ENCODE measurements at places on chromosomes 16 and 17.

GRCh38 chr17:48392857-48393256, 37.2 kb downstream of the SKAP1 start:
- no peak for DNase-seq

- DNase-seq = no peak
These were observed 46.9 kb upstream of the CDC42EP4 start for GRCh38 chr17:73358668-73359067.

GRCh38 chr17:38322156-38322779, 21.5 kb downstream of the GPR179 start:
- DNase-seq = peak; percentile 16

DNA sequence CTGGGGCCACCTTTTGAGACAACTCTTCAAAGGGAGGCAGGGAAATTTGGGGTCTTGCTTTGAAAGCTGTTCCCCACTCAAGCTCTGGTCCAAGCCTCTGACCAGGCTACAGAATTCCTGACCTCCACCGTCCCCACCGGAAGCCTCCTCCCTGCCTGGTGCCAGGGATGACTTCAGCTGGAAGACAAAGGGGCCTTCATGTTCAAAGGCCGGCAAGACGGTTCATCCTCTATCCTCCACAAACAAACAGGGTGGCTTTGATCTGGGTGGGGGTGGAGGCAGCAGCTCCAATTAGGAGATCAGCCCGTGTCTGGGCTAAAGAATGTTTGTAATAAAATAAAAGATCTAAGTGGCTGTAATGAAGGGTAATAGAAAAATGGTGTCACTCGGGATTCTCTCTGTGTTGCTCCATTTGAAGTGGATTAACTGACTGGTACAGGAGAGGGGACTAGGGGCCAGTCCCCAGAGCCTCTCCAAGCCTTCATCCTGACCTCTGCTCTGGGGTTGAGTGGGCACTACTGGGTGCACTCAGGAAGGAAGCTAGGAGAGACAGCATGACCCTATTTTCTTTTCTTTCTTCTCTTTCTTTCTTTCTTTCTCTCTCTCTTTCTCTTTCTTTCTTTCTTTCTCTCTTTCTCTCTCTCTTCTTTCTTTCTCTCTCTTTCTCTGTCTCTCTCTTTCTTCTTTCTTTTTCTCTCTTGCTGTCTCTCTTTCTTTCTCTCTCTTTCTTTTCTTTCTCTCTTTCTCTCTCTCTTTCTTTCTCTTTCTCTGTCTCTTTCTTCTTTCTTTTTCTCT, 27.5 kb upstream of the NKD1 start:
- DNase-seq = no peak

DNA sequence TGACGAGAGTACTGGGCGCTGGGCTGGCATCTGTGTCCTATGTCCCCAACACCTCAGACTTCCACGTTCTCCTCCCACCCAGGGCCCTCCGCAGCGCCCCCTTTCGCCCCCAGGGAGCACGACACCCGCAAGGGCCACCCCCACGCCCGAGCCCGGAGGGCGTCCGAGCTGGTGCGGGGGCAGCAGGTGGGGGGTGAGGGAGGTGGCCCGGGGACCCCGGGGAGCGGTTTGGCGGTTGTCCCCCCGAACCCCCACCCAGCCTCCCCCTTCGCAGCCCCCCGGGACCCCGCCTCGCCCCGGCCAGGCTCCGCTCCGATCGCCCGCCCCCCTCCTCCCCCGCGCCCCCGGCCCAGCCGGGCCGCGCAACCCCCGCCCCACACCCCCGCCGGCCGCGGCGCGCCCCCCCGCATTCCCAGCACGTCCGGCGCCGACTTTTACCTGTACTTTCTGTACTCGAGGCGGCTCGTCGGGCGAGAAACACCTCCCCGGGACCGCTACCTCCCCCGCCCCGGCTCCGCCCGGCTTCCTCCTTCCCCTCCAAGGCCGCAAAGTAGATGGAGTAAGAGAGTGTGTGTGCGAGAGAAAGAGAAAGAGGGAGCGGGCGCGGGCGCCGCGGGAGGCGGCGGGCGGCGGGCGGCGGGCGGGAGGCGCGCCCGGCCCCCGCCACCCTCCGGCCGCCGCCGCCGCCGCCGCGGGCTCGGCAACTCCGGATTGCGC, 901 bp downstream of the CDYL2 start:
- DNase-seq = peak; percentile 34

GRCh38 chr17:8277317-8277716, 11.2 kb upstream of the RANGRF start:
- DNase-seq = no peak

- no peak for DNase-seq
These were observed 12.8 kb downstream of the MEOX1 start for GRCh38 chr17:43648916-43649315.

DNA sequence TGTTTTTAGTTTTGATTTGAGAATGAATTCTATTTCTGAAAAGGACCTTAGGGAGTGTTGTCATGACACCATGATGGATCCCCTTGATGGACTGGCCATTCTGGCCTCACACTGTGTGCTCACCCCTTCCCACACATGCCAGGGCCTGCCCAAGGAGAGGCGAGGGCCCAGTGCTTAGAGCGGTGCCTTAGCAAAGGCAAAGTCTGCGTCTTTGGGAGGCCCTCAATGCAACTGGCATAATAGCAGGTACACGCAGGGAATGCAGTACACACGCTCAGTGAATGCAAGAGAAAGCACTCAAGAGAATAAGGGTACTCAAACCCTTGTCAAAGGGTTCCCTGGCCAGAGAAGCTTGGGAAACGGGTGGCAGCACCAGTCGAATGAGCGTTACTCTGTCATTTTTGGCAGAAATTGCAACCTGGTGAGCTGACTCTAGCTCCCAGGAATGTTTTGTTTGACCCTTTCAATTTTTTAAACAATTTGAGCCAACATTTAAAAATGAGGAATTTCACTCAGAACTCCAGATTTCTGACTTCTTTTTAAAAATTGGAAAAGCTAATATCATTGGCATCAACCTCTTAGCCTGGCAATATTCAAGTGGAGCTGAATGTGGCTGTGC, 32.1 kb downstream of the NKD1 start:
- no peak for DNase-seq

- DNase-seq = peak; percentile 99
These were observed 10.4 kb downstream of the PRR11 start for GRCh38 chr17:59165933-59166342.

DNA sequence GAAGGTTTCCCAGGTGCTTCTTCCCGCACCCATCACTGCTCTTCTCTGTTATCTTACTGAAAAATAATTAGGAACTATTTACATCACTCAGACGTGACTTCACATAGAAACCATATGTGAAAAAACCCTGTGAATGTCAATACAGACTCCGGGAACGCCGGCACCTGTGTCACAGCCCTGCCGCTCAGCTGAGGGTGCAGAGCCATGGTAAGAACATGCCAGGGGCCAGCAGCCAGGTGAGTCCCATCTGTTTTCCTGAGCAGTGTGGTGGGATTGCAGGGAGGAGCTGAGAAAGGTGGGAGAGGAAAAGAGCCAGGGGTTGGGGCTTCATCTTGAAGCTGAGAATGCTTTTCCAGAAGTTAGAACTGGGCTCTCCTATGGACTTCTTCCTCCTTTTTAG, 13.7 kb downstream of the FOXF1 start:
- DNase-seq = no peak

DNA sequence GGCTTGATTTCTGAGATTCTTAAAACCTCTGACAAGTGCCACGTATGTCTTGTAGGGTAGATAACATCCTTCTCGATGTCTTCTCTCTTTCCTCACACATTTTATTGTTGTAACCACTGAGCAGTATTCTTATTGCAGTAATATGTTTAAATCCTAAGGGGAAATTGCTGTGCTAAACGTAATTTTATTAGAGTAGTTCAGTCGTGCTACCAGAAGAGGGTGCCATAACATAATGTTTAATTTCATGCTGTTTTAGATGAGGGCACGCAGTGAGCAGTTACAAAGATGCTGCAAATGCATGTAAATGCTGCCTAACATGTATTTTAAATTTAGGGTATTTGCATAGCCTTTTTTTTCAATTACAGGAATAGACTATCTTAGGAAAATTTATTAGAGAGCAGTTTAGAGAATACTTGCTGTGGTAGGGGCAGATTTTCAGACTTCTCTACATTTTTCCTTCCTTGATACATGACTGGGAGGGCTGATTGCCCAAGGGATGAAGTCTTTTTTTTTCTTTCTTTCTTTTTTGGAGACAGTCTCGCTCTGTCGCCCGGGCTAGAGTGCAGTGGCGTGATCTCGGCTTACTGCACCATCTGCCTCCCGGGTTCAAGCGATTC, 51.7 kb downstream of the GAN start:
- peak; percentile 24 for DNase-seq

DNA sequence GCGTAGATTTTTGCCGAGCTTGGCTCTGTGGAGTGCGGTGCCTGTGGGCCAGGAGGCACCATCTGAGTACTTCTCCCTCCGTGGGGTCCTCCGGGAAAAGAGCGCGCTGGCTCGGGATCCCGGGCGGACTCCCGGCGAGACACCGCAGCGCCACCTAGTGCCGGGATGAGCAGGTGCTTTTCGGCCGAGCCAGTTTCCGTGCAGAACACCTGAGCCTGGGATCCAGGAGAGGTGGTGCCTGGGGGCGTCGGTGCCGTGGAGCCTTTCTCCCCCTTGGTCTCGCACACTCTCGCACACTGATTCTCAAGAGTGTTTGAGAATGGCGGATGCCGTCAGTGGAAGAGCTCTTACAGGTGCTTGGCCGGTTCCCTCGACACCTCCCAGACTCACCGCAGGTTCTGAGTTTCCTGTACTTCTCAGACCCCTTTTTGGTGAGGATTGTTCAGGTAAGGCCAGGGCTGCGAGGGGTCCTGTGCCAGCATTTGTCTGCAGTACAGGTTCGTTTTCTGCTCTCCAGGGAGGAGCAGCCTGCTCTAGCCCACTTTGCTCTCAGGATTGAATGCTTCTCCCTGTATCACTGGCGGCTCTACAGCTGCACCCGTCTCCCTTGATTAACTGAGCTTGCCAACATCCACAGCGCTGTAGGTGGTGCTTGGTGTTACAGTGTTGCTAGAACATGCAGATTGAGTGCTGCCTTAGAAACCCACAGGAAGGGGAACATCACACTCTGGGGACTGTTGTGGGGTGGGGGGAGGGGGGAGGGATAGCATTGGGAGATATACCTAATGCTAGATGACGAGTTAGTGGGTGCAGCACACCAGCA, 23.3 kb downstream of the TBCD start:
- DNase-seq = peak; percentile 84

DNA sequence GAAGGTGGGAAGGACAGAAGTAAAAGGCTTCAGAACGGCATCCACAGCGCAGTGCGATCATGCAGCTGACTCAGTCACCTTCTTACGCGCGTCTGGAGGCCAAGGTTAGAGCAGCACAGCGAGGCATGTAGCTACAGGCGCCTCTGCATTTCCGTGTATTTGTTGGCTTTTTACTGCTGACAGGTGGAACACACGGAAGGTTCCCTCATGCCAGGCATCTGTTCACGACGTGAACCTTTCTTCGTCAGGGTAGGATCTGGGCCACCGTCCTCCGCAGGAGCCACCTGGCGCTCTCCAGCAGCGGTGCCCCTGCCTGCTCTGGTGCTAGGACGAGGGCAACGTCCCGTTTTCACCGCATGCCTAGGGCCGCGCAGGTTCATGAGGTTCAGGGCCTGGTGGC, 15.3 kb downstream of the TMEM204 start:
- DNase-seq = no peak

GRCh38 chr17:6374761-6375312, 60.1 kb downstream of the AIPL1 start:
- no peak for DNase-seq

- no peak for DNase-seq
These were observed 10.3 kb upstream of the FZD2 start for GRCh38 chr17:44546671-44547606.

GRCh38 chr16:54077050-54077821, 209.4 kb downstream of the IRX3 start:
- no peak for DNase-seq

GRCh38 chr17:71202449-71202848, 918.4 kb upstream of the SOX9 start:
- no peak for DNase-seq

DNA sequence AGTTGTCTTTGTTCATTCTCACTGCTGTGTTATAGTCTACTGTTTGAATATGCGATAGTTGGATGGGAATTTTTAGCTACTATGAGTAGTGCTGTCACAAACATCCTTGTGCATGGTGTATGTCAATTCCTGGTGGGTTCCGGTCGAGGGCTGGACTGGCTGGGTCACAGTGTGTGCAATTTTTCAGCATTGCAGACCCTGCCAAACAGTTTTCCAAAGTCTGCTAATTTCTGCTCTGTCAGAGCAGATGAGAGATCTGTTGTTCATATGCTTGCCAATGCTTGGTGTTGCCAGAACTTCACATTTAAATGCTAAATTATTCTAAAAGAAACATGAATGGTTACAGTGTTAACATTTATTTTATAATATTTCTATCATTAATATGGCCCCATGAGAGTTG, 3.6 kb upstream of the C16orf96 start:
- no peak for DNase-seq

DNA sequence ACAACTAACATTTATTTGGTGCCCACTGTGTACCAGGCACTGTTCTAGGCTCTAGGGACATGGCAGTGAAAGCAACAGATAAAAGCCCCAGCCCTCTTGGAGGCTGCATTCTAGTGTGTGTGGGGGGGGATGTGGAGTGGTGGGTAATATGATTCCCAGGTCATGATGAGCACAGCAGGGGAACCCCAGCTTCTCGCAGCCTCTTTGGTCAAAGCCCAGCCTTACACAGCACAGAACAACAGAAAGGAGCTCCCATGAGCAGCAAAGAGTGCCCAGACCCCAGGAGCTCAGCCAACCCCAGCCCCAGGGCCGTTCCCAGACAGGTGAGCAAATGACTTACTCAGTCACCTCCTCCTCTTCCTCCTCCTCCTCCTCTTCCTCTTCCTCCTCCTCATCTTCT, 21.9 kb downstream of the CNGB1 start:
- no peak for DNase-seq

GRCh38 chr16:81095653-81095952, 592 bp downstream of the GCSH start:
- DNase-seq = no peak

DNA sequence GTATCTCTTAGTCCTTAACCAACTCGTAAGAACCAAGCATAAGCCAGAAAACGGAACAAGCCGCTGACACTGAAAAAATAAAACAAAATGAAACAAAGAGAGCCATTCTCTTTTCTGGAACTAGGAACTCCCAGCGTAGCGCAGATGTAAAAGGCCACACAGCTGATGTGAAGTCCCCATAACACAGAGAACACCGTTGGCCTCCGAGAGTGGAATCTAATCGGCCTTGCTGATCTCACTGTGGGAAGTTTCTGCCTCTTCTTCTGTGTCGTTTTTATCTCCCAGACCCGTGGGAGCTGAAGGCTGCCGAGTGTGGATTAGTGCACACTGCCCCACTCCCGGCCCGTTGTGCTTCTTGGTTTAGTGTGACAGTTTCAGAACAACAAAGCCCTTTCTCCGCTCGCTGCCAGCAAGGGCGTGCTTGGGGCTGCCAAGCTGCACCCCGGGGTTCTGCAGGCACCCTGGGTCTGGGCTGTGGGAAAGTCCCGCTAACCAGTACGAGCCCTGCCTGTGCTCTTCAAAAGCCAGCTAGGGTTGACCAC, 21.7 kb downstream of the TTYH2 start:
- no peak for DNase-seq

DNA sequence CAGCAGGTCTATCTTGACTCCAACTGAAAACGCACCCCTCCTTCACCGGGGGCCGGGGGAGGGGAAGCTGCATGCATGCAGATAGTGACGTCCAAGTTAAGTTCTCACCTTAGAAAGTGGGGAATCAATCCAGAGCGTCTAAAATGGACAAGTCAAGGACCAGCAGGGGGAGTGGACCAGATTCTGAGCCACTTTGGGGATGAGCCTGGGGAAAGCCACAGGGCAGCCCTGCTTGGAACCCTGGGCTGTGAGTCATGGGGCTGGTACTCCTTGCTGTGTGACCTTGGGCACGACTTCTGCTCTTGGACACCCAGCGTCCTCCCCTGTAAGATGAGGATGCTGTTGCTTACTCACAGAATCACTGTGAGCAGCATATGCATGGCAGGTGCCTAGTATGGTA, 9.1 kb downstream of the TNFRSF13B start:
- DNase-seq = no peak
